NCI-H82 (cell line): ENCODE measurements at places on chromosomes 5 and 9.
A peak's percentile ranks its signal among the peaks of the same experiment; 100 is the strongest.

DNA sequence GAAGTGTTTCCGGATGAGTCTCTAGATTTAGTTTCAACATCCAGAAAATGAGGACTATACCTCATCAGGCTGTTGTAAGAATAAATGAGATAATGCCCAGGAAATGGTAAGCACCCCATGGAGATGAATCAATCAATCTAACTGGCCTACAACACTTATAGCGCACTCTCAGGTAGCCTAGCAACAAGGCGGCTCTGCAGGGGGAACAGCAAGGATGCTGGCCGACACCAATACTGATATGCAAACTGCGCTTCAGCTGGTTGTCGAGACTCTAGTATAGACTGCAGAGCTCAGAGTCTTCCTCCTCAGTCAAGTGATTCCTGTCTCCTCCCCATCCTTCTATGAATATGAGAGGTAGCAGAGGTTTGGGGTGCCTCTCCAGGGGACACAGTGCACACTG, 218.8 kb upstream of the WWC1 start:
- DNase-seq: no peak

DNA sequence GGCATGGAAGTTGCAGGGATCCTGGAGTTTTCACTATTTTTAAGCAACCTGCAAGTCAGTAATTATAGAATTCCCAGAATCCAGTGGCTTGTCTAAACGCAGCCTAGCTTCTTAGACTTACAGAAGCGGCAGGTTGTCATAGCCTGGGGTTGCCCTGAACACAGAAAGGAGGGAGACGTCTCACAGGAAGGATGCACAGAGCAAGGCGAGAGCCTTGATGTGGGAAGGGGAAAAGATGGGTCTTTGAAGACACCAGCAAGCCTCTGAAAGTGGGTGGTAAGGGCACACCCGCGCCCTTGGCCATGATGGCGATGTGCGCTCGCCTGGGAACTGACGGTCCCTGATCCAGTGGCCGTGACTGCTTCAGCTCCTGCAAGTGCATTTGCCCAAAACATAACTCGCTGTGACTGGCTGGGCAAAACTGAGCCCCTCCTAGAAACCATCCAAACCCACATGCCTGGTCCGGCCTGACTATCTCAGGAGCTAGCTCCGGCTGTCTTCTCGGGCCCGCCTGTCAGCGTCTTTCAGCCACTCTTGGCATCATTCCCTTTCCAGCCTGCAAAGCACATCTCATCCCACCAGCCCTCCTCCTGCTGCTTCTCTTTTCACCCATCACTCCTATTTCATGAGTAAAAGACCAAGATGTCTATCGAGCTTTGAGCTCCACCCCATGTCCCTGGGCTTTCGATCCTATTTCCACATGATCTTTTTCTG, 17.1 kb downstream of the FBP1 start:
- no peak for DNase-seq

- DNase-seq: no peak
These were observed 32.8 kb downstream of the GDNF start for GRCh38 chr5:37807015-37807414.

DNA sequence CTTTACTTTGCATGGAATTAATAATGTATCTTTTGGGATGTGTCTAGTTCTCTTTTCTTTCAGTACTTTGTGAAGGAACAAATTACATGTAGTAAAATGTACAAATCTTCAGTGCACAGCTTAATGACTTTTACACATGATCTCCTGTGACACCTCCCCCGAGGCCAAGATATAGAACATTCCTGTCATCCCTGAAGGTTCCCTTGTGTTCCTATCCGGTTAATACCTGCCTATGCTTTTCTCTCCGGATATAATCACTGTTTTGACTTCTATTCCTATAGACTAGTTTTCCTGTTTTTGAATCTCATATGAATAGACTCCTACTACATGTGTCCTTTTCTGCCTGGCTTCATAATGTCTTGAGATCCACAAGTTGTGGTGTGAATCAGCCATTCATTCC, 21.5 kb downstream of the STC2 start:
- DNase-seq: no peak

- DNase-seq: peak; percentile 9
These were observed 171.5 kb upstream of the GNA14 start for GRCh38 chr9:77819657-77820056.
